ENCODE measurements at places on chromosomes 16 and 17.

GRCh38 chr17:74146196-74146595 is 57.3 kb upstream of the RPL38 start:
- no peak for DNase-seq

DNA sequence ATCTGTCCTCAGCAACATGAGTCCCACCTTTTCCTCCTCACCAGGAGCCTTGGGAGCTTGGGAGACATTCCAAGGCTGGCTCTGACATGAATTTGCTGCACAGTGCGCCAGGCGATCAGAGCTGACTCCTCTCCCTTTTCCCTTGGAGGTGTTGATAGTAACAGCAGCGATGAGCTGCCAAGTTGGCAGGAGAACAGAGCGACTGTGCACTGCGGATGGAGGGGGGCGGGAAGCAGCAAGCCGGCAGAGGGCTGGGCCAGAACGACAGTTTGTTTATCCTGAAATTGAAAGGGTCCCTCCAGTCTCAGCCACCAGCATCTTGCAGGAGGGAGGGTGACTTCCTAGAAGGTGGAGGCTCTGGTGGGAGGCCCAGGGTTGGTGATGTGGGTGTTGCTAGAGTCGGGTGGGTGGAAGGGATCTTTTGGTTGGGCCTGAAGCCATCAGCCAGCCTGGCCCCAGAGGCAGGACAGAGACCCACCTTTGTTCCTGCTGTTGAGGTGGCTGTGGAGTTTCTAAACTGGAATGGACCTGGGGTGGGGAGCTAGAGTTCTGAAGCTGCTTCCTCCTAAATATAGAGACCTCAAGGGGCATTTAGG is 22.5 kb upstream of the DYNLL2 start:
- no peak for DNase-seq

- no peak for DNase-seq
Measured at GRCh38 chr16:61295311-61295710, 740.9 kb downstream of the CDH8 start.

GRCh38 chr16:8374586-8375231 is 215.6 kb downstream of the TMEM114 start:
- DNase-seq: no peak

DNA sequence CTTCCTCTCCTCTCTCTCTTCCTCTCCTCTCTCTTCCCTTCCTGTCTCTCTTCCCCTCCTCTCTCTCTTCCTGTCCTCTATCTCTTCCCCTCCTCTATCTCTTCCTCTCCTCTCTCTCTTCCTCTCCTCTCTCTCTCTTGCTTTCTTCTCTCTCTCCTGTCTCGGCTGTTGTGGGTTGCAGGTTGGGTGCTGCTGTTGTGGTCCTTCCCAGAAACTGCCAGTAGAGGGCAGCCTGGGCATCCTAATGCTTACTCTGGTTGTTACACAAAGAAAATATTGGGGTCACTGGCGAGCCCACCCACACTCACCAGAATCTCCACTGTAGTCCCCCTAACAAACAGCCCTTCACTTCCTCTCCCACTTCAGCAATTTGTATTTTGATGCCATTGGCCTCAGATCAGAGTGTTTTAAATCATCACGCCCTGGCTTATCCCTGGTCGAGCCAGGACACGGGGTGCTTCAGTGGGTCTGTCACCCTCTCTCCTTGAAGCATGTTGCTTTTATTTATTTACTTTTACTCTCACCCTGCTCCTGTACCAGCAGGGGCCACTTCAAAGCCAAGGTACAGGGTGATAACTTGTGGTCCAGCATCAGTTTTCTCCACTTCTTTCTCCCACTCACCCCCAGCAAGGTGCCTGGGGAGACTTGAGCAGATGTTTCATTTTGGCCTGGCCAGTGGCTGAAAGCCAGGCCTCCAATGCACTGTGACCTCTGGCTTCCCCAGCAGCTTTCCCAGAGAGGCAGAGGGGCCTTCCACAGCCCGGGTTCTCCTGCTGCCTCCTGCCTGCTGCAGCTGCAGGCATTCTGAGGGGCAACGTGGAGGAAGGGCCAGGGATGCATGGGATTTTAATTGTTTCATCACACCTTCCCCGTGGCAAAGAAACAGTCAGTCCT is 4.7 kb upstream of the MMP15 start:
- peak; percentile 56 for DNase-seq

- DNase-seq: no peak
Measured at GRCh38 chr16:74291577-74292208, 4.9 kb upstream of the PSMD7 start.

GRCh38 chr17:70906808-70907207 is 737.5 kb downstream of the KCNJ2 start:
- no peak for DNase-seq

DNA sequence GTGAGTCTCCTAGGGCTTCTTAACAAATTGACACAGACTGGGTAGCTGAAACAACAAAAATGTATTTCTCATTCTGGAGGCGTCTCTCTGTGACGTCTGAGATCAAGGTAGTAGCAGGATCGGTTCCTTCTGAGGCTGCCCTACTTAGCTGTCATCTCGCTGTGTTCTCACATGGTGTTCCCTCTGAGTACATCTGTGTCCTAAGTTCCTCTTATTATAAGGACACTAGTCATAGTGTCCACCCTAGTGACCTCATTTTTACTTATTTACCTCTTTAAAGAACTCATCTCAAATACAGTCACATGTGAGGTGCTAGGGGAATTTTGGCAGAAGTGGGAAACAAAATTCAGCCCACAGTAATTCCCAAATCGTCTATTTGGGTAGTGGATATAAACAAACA is 529.1 kb downstream of the NPIPA7 start:
- no peak for DNase-seq

DNA sequence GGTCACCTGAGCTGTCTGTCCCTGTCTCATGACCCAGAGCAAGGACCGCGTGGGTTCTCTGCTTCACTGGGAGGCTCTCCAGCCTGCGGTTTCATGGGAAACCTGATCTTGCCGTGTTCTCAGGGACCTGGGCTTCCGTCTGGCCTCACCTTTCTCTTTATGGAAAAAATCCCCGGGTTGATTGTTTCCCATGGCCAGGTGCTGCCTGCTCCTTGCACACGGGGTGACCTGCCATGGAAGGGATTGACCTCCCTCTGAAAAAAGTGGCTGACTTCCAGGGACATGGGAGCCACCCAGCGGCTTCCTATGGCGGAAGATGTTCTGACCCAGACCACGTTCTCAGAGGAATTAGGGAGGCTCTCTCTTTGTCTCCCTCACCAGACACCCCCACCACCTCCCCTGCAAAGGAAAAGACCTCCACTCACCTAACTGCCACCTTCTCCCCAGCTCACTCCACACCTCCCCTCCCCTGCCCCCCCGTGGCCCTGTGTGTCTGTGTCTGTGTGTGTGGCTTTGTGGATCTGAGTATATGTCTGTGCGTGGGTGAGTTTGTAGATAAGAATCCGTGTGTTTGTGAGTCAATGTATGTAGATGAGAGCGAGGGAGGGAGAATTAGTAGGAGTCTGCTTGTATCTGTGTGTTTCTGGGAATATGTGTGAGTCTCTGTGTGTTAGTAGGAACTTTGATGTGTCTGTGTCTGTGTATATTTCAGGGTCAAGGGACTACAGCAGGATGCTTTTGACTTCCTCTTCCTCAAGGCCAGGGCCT is 154.6 kb downstream of the NTN1 start:
- no peak for DNase-seq

DNA sequence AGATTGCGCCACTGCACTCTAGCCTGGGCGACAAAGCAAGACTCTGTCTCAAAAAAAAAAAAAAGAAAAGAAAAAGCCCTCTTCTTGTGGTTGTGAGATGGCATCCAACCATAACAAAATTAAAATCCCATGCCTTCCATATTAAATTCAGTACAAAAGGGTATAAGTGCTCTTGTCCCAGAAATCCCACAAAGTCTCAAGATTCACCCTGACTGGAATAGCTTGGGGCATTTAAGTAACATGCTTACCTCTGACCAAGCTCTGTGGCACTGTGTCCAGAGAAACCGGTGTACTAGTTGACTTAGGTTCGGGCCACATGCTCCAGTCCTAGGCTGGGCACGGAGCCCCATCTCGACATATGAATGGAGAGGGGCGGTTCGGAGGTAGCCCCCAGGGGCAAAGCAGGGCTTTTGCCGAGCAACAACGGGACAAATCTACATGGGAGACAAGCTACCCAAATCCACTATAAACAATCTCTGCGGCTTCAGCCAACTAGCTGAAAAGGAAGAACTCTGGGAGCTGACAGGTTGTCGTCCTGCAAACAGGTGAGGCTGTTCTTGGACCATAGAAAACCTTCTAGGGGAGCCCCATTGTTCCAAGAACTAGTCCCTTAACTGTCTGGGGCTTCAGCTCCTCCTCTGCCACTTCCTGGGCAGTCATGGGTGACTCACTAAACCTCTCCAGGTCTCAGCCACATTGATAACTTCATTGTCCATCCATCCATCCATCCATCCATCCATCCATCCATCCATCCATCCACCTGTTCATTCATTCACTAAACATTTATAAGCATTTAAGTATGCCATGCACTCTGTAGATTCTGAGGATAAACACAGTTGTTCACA is 10.3 kb upstream of the IL4R start:
- DNase-seq: no peak

DNA sequence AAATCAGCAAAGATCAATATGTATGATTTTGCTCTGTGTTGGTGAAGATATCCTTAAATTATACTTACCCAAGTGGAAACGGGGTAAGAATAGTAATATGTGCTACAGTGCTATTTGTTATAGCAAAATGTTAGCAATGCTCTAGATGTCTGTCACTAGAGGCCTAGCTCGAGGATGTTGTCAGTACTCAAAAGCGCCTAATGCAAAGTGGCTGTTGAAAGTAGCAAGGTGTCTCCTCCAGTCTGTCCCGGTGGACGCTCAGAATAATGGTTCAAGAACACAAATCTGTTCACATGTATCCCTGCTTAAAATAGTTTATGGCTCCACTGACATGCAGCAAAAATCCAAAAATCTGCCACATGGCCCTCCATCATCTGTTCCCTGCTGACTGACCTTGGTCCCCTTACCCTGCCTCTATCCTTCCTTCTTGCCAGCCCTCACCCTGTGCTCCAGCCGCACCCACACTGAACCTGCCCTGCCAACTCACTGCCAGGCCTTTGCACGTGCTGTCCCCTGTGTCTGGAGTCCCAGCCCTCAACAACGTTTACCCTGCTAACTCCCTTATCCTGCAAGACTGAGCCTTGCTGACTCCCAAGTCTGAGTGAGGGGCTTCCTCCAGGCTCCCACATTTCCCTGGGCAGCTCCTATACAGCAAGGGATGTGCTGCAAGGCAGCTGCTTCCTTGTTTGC is 9.6 kb upstream of the RNF112 start:
- DNase-seq: no peak

- no peak for DNase-seq
Measured at GRCh38 chr17:50926523-50926922, 60.4 kb upstream of the TOB1 start.

DNA sequence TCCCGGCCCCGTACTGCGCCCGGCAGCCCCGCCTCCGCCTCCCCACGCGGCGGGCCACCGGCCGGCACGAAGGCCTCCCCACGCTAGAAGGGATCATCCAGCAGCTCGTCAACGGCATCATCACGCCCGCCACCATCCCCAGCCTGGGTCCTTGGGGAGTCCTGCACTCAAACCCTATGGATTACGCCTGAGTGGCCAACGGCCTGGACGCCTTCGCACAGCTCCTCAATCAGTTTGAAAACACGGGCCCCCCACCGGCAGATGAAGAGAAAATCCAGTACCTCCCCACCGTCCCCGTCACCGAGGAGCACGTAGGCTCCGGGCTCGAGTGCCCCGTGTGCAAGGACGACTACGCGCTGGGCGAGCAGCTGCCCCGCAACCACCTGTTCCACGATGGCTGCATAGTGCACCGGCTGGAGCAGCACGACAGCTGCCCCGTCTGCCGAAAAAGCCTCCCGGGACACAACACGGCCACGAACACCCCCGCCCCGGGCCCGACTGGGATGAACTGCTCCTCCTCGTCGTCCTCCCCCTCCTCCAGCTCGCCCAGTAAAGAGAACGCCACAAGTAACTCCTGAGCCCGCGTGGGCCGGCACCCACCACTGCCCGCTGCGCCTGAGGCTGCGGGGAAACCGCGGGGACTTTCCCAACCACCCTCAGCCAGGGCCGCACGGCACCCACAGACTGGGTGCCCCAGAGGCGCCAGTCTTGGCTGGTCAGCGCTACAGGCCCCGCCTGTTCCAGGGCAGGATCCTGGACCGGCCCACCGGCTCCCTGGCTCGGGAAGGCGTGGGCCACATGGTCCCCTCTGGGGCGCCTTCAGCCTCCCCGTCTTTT is 39.0 kb upstream of the AKAP1 start:
- peak; percentile 45 for DNase-seq

DNA sequence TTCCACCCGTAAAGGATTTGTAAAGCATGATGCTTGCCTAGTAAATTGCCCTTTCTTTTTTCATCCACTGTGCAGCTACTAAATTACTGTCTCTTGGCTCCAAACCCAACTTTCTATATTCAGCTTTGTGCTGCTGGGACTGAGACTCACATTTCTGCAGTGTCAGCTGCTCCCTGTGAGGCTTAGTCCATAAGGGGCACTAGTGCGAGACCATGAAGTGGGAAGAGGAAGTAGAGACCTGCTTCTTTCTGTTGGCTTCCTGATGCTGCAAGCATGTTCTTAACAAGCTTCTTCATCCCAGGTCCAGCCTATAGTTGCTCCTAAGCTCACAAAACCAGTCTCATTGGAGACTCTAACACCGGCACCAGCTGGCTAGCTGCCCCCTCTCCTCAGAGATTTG is 74.9 kb upstream of the HS3ST2 start:
- no peak for DNase-seq

GRCh38 chr16:17329391-17329790 is 141.4 kb downstream of the XYLT1 start:
- DNase-seq: no peak

- no peak for DNase-seq
Measured at GRCh38 chr17:28720247-28720996, 637 bp downstream of the RPL23A start.

GRCh38 chr17:79883202-79883601 is 44.0 kb upstream of the CBX4 start:
- no peak for DNase-seq

GRCh38 chr16:68627951-68628425 is 17.1 kb upstream of the CDH3 start:
- DNase-seq: no peak

DNA sequence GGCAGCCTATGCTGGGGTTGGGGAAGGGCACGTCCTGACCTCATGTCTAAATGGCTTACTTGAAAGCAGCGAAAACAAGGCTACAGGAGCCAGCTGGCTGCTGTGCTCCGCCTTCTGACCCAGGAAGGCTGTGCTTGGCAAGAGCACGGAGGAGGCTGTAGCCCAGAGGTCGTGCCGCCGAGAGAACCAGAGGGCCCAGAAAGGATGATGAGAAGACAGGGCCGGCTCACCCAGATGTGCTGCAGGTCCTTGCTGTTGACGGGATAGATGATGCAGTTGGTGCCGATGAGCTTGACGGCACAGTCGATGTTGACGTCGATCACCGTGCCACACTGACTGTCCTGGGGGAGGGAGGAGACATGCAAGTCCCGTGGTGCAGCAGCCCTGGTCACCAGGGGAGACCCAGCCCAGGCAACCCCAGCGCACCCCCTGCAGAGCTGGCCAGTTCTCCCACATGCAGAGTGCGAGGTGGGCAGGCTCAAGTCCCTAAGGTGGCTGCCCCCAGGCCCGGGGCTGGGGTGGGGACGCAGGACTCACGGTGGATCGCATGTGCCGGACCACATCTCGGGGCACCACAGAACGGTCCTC is 20.7 kb downstream of the SPHK1 start:
- no peak for DNase-seq

- DNase-seq: no peak
Measured at GRCh38 chr16:85990861-85991301, 91.9 kb downstream of the IRF8 start.

GRCh38 chr16:29023279-29024277 is 38.7 kb downstream of the LAT start:
- DNase-seq: no peak

GRCh38 chr16:10181196-10182162 is 749 bp downstream of the GRIN2A start:
- DNase-seq: peak; percentile 51
